ENCODE measurements at places on chromosomes 13 and 19.
A peak's percentile ranks its signal among the peaks of the same experiment; 100 is the strongest.

DNA sequence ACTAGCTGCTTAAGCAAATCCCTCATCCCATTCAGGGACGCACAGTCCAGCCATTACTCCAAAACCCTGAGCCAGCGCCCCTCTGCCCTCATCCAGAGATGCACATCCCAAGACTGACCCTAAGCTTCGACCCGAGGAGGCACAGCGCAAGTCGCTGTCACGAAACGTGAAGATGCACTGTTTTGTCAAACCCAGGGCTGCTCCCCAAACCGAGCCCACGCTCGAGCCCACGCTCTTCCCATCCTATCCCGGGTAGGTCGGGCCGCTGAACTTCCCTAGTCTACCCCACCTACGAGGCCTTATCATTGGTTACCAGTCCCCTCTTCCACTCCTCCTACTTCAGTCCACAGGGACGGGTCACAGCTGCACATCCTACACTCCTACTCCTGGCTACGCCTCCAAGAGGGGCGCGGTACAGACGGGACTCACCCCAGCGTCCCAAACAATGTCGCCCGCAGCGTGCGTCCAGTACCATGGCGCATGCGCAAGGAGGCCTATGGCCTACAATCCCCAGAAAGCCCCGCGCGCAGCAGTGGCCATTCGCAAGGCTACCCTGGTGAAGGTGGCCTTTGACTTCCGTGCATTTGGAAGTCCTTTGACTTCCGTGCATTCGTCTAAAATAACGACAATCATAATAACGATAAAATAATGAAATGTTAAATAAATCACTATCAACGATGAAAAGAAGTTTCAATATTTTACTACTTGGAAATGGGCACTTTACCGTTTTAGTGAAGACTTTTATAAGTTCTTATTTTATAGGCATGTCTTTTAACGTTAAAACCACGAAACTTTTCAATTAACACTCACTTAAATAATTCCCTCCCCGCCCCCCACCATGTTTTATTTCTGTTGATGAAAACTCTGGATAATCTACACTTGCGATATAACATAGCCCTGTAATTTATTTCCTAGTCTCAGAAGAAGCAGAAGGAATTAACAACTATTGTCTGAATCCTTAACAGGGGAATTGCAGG, at the start of gene ZNF285:
ZNF285 (minus strand) TSS at position 470 of the 977 bp plus-strand sequence. CDS start 4,395 bp downstream, outside the sequence.
- DNase-seq: peak; percentile 97

- DNase-seq: no peak
These were observed 98.6 kb downstream of the RBM26 start for GRCh38 chr13:79307433-79307861.

- no peak for DNase-seq
These were observed 818.0 kb upstream of the SLC10A2 start for GRCh38 chr13:103884101-103884723.

- DNase-seq: peak; percentile 87
These were observed 1.7 kb upstream of the ANKRD10 start for GRCh38 chr13:110916301-110917142.

DNA sequence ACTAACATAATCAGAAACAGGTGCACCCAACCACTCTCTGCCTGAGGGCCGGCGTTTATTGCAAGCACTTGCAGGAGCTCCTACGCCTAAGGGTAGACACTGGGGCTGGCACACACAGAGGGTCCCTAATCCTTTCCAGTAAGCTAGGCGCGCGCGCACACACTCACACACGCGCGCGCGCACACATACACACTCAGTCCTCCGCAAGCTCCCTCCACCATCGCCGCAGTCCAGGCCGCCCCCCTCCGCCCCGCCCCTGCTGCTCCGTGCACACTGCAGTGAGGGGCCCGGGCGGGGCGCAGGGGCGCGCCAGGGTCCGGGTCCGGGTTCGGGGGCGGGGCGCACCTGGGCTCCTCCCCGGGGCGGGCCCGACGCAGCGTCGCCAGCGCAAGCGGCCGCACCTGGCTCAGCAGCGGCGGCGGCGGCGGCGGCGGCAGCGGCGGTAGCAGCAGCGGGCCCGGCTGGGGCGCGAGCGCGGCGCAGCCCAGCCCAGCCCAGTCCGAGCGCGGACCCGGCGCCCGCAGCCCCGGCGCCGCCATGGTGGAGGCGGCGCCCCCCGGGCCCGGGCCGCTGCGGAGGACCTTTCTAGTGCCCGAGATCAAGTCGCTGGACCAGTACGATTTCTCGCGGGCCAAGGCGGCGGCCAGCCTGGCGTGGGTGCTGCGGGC, at the start of gene CAMSAP3:
CAMSAP3 (plus strand) TSS at position 398 of the 668 bp plus-strand sequence; CDS start at position 538, 140 bp downstream.
- DNase-seq: peak; percentile 7

- no peak for DNase-seq
These were observed 21.3 kb upstream of the SLC1A5 start for GRCh38 chr19:46809534-46810272.

- peak; percentile 93 for DNase-seq
These were observed 61.9 kb downstream of the WASF3 start for GRCh38 chr13:26619358-26619757.

DNA sequence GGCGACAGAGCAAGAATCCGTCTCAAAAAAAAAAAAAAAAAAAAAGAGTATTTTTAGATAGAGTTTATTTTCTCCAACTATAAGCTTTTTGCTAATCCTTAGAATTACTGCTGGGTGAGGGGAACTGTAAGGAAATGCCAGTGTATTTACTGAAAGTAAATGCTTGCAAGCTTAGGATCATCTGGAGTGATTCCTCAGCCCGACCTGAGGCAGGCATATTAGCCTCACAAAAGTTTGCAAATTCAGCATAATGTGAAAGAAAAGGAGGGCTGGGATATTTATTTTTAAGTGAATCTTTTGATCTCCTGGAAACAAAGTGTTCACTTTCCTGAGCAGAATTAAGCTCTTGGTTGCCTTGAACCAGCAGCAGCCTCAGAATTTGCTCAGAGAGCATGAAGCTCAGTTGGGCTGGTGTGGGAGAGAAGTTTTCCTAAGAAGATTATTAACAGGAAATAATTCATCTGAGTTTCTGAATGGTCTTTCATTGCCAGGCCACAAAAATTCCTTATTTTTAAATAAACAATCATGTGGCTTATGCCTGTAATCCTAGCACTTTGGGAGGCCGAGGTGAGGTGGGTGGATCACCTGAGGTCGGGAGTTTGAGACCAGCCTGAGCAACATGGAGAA, 24.7 kb upstream of the SPATA13 start:
- peak; percentile 40 for DNase-seq

- no peak for DNase-seq
These were observed 1.1 kb upstream of the CALR start for GRCh38 chr19:12937093-12937926.

DNA sequence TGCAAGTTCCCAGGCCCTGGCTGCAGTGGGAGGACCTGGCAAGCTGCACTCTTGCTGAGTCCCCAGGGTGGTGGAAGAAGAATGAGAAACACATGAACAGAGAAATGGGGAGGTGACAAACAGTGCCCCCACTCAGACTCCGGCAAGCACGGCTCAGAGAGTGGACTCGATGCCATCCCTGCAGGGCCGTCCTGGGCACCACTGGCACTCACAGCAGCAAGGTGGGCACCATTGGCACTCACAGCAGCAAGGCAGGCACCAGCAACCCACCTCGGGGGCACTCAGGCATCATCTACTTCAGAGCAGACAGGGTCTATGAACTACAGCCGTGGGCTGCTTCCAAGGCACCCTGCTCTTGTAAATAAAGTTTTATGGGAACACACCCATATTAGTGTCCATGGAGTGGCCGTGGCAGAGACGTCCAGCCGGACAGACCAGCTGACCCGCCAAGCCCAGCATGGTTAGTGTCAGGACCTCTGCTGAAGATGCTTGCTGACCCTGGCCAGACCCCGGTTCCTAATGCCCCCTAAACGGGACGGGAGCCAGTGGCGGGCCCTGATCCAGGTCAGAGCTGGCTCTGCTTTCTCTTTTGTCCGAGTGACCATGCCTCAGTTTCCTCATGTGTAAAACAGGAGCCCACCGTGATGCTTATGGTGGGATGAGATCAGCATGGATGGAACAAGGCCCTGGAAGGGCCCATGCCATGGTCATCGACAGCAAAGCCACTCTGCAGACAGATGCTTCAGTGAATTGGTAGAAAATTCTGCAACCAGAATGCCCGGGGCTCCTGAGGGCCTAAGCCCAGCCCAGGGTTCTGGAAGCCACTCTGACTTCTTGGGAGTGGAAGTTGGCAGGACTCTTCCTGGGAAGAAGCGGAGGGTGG, 2.1 kb upstream of the F10 start:
- no peak for DNase-seq

DNA sequence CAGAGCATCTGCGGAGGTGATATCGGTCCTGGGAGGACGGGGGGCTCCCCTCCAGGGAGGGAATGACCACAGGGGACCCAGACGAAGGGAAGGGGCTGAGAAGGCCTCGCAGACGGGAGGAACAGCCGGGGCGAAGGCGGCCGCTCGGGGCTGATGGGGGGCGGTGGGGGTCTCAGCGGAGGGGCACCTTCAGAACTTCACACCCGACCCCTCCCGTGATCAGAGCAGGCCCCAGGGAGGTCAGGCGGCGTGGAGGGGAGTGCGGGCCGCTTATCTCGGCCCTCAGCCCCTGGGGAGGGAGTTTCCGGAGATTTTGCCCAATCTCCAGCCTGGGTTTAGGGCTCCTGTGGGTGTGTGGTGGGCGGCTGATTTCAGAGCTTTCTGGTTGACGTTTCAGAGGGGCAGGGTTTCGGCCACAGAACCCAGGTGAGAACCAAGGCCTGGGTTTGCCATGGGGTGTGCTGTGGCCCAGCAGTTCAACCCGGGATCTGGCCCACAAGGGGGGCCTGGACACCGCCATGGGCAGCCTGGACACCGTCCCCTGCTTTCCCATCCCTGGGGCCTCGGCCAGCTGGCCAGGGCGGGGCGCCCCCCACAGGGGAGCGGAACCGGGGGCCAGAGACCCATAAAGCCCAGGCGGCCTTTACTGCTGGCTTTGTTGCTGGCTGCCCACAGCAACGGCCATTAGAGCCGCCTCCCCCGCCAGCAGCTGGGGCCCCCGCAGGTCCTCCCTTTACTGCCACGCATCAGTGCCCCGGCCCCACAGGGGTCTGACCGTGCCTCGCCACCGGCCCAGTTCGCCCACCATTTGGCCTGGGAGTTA, 29.0 kb downstream of the ARID3A start:
- no peak for DNase-seq

- DNase-seq: no peak
These were observed at the start of gene LILRA2 for GRCh38 chr19:54573330-54573872. LILRA2 (plus strand) TSS chr19:54573790; CDS start chr19:54573879, 89 bp downstream.

DNA sequence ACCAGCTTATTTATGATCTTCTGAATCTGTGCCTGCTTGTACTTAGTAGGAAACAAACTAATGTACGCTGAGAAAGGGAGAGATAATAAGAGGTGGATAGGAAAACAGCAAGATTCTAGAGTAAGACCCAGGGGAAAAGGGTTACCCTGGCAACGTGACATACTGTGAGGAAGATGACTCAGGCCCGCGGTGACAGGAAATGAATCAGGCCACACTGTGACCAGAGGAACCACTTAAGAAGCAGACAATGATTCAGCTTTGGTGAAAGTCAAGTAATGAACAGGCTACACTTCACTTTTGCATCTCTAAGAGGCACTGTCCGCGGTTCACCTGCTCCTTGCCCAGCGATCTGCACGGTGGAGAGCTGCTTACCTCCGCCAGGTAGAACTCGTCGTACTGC, 158.2 kb downstream of the NALCN start:
- peak; percentile 89 for DNase-seq

GRCh38 chr13:113500530-113501265, 10.2 kb upstream of the DCUN1D2 start:
- DNase-seq: no peak

DNA sequence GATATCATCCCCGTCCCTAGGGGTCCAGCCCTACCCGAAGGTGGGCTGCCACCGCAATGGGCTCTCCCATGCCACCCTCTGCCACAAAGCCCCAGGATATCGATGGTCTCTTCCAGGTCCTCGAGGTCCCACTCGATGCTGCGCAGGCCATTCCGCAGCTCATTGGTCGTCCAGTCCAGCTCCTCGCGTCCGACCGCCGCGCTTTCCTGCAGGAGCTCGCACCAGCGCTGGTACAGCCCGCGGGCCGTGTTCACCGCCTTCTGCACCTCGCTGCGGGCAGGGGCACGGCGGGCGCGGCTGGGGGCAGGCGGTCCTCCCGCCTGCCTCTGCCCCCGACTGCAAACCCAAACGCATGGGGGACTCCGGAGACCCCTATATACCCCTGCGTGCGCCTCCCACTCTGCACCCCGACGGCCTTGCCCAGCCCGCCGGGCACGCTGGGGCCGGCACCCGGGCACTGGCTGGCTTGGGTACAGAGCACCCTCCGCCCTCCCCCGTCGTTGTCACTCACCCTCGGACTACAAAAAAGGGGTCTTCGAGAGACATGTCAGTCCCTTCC, 468 bp downstream of the STX10 start:
- no peak for DNase-seq

DNA sequence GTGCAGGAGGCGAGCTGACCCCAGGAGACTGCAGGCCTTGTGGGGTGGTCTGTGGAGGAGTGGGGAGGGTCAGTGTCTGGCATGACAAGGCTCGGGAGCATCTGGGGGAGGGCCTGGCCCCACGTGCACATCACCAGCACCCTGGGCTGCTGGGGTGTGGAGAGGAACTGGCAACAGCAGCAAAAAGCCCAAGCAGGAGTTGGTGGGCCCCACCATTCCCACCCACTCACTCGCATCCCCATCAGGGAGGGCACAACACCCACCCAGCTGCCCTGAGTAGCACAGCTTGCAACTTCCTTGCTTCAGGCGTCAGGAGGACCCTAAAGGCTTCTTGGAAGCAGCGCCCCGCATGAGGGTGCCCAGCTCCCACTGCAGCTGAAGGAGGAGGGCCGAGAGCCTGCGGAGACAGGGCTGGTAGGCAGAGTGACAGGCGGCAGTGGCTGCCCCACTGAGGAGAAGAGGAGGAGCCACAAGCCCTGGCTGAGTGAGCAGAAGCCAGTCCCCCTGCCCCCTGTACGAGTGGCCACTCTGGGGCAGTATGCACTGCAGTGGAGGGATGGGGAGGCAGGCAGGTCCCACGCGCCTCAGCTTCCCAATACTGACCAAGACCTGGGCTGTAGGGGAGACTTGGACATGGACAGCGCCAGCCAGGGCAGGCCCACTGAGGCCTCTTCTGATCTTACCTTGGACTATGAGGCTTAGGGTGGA, 26.5 kb downstream of the ELL start:
- DNase-seq: no peak

DNA sequence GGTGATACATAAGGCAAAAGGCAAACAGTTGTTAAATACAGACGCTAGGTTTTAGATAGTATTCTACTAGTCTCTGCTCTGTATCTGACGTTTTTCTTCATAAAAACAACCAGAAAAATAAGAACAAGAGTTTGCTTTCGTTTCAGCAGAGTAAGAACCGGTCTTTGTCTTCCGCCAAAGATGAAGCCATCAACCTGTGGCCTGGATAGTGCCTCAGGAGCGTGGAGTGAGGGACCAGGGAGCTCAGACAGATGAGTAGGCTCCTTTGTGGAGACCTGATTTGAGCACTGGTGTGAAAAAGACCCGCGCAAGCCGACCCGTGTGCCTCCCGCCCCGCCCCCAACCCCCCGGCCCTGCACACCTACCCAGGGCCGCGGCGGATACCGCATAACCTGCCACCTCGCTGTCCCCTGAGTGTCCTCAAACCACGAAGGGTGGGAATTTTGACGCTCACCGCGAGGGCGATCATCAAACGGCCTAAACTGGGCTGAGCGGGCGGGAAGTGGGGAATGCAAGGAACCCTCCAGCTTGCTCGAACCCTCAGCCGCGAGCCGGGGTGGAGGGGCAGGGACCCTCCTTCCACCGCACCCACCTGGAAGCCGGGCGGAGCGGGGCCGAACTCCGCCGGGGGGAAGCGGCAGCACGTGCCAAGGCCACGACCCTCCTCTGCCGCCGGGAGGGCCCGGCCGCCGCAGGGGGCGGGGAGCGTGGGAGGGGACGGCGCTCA, 866 bp upstream of the LMO7 start:
- DNase-seq: no peak
